RPMI7951 (cell line): ENCODE measurements at places on chromosomes 2 and 18. TPM values are rescaled to one million over a fixed set of nuclear protein-coding genes. Genes with fewer than 3 reads are reported as not detected.
A peak's percentile ranks its signal among the peaks of the same experiment; 100 is the strongest.

DNA sequence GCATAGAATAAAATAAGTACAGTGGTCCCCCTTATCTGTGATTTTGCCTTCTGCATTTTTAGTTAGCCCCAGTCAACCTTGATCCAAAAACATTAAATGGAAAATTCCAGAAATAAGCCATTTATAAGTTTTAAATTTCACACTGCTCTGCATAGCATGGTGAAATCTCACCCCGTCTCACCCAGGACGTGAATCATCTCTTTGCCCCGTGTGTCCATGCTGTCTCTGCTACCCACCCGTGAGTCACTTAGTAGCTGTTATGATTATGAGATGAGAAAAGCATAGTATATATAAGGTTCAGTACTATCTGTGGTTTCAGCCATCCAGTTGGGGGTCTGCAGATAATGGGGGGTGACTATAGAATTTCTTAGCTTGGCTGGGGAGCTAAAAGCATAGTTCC is 67.3 kb downstream of the RHBDD1 start:
- peak; percentile 78 for DNase-seq

GRCh38 chr2:102950371-102950946 is 188.6 kb downstream of the TMEM182 start:
- no peak for DNase-seq

DNA sequence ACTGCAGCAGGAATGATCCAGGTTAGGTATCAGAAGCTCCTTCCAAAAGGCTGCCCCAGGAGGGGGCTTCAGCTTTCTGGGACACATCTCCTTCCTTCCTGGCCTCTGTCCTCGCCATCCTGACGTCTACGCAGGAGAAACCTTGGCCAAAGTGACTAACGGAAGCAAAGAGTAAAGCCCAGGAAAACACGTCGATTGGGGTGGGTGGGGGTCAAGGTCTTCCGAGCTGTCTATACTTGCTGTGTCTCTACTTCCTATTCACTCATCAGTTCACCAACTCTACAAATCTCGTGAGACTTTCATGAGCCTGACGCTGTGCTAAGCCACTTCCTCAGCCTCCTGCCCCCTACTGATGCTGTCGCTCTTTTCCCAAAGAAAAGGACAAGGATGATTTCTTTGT is 212.6 kb downstream of the TNS1 start:
- no peak for DNase-seq

- no peak for DNase-seq
Observed at GRCh38 chr2:230335864-230336506, 9.0 kb downstream of the SP140L start.

- no peak for DNase-seq
Observed at GRCh38 chr18:64275593-64276300, 126.9 kb upstream of the LINC00305 start.

Gene TEKT4
- not detected in 2 replicates for total RNA-seq

Gene HS1BP3
- 13.9 and 15.9 TPM in 2 replicates for total RNA-seq

Gene POTEI
- not detected in 2 replicates for total RNA-seq
